Posterior vena cava (tissue), 2 donors: ENCODE measurements at places on chromosomes 6 and 20. TPM values are rescaled to one million over a fixed set of nuclear protein-coding genes. Genes with fewer than 3 reads are reported as not detected.

- peak; percentile 92 for DNase-seq
These were observed 6.7 kb upstream of the IFT52 start for GRCh38 chr20:43583982-43584432.

DNA sequence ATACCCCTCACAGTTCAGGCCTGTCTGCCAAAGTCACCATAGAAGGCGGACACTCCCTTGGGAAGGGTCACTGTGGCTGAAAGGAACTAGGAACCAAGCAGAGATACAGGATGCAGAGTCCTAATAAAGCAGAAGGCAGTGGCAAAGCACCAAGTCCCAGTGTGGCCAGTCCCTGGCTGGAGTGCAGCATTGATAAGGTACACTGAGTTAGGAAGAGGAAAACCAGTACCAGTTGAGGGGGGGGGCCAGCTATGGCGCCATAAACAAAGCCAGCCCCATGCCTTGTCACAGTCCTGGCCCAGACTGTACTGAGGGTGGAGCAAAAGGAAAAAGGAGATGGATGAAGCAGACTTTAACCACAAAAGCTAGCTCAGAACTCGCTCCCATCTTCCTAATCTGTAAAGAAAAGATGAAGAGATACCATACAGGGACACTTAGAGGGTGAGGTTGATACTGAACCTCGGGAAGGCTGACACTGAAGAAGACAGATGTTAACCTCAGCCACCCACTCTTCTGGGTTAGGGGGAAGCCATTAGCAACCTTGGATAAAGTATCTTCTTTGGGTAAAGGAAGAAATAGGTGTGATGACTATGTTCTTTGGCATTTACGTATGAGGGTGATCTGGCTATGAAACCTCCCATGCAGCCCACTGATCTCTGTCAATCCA, 7.8 kb downstream of the ABHD12 start:
- no peak for DNase-seq

- DNase-seq, result no peak
These were observed 226.3 kb upstream of the SMLR1 start for GRCh38 chr6:130600880-130601341.

DNA sequence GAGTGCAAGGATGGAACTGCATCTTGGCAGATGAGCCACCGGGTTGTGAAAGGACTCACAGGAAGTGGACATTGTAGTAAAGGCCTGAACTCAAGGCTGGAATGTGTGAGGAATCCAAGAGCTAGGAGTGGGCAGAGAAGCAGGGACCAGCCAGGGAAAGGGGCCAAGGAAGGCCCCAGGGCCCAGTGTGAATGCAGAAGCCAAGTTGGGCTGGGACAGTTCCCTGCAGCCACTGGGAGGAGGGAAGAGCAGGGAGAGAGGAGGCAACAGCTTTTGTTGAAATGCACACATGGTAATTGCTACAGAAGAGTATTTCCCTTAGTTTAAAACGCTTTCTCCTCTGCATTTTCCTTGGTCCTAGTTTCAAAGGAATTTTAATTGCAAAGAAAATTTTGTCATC, 34.6 kb downstream of the CDH22 start:
- DNase-seq, result no peak

- DNase-seq, result no peak
These were observed 300.9 kb upstream of the PRDM1 start for GRCh38 chr6:105785066-105785811.

DNA sequence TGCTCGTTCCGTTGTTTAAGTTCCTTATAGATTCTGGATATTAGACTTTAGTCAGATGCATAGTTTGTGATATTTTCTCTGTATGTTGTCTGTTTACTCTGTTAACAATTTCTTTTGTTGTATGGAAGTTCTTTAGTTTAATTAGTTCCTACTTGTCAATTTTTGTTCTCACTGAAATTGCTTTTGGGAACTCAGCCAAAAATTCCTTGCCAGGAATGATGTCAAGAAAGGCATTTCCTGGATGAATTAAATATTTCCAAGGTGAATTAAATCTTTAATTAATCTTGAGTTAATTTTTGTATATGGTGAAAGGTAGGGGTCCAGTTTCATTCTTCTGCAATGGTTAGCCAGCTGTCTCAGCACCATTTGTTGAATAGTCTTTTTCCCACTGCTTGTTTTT, 406.2 kb upstream of the NOX3 start:
- no peak for DNase-seq

- DNase-seq, result no peak
These were observed 40.1 kb downstream of the TRAF3IP2 start for GRCh38 chr6:111565326-111566221.

DNA sequence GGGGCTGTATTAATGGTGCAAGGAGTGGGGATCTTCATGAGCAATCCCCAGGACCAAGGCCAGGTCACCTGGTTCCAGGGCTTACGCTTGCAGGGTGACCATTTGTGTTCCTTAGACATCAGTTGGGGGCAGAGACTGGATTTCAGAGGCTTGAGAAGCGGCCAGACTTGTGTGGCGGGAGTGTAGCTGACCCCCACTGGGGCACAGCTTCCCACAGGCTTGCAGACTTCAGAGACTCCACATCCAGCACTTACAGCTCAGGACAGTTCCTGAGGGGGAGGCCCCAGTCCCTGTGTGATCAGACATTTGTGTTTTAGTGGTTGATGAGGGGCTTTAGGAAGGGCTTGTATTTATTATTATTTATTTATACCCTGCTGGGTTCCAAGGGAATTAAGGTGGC, 15.3 kb downstream of the TJAP1 start:
- DNase-seq, result no peak

DNA sequence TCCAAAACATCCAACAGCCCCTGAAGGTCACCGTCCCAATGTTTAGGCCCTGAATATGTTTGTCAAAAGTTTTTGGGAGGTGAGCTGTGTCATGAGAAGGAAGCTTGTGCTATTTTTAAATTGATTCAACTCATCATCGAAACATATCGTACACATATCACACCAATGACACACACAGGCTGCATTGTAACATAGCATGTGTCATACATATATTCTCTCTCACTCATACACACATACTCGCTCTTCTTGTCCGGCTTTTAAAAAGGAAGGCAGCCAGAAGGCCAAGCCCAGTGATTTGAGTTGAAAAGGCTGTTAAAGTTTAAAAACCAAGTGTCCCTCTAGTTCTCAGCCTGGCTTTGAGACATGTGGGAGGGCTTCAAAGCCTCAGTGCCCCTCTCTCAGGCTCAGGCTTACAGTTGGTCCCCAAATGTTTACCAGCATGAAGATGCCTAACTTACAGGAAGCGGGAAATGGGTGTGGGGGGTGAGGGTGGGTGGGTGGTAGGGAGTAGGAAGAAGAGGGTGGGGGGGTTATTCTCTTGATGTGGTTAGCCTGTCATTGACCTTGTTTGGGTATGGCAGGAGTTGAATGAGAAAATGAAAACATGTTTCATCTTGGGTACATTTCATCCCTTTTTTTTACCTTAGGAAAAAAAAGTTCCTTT, 3.3 kb upstream of the PRDM1 start:
- DNase-seq, result no peak

GRCh38 chr20:20003031-20003954, 13.9 kb upstream of the NAA20 start:
- DNase-seq, result no peak

DNA sequence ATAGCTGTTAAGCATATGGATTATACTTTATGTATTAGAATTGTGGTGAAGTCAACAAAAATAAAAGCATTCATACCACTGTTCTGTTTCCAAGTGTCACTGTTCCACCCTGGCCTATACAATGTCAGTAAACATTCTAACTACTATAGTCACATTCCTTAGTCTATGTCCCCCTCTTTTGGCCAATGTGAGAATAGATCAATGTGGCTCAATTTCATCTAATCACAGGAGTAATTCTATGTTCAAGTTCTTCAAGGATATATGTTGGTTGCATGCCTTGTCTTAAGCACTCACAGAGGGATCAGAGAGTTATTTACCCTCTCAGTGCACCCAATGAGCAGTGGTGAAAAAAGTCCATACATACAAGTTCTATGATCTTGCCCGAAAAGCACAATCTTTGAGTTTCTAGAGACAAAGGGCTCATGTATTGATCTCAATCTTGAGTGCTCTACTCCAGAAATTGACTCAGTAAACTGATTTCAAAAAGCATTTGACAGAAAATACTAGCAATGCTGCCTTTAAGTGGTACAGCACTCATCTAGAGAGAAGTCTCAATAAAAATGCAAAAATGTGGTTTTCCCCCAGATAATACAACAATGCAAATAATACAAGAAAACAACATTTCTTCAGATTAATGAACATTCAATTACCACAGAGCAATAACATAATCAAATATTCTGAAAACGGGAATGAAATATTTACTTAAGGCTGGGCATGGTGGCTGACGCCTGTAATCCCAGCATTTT, 16.5 kb downstream of the SMLR1 start:
- DNase-seq, result no peak

BNIP5 gene
- not detected for total RNA-seq

F13A1 gene
- 100 TPM for total RNA-seq
